ENCODE measurements at places on chromosomes 5 and 9.

- DNase-seq: no peak
These were observed 6.0 kb upstream of the SPATA31E1 start for GRCh38 chr9:87876708-87877107.

DNA sequence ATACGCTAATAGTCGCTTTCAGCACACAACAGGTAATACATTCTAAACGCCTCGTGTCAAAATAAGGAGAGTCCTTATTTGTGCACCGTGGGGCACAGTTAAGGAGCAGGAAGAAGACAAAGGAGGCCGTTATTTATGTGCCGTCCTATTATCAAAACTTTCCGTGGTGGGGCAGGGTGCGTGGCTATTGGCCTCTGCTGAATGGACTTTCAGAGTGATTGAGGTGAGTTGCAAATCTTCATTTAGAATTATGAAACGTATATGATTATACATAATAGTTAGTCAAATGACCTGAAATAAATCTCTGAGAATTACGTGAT is 833 bp downstream of the C5orf24 start:
- DNase-seq: no peak

- no peak for DNase-seq
These were observed 852.3 kb upstream of the DMAC1 start for GRCh38 chr9:8651846-8652215.

DNA sequence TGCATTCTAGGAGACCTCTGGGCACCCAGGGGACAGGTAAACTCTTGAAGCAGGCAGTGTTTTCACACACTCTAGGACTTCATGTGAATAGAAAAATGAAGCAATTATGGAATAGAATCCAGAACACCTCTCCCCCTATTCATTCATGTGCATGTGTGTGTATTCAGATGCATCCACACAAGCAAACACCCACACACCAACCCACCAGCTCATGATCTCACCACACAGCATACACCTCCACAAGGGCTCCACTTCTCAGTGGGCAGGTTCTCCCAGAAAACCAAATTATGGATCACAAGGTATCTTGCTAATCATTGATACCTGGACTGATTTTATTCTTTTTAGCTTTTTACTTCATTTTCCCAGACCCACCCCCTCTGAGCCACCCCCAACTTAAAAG is 21.2 kb upstream of the HSD17B3 start:
- no peak for DNase-seq

DNA sequence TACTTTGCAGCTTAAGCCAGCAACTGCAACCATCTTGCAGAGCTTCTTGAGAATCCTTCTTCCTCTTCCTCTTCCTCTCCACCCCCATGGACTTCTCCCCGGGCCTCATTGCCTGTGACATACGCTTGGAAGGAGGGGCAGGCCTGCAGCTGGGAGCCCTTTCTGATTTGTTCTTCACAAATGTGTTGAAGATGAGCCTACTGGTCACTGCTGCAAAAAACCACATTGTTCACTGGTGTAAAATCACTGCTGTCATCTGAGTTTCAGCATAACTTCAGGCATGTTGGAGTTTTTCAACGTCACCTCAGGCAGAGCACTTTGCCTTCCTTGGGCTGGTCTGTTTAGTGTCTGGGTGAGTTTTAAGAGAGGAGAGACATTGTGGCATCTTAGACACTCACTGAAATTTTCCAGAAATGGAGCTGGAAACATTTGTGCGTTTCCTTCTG is 7.9 kb downstream of the TJP2 start:
- DNase-seq: no peak

- no peak for DNase-seq
These were observed 37.4 kb downstream of the LHFPL2 start for GRCh38 chr5:78611126-78611605.

GRCh38 chr5:165157219-165157618 is 1651.8 kb downstream of the MAT2B start:
- DNase-seq: no peak

- DNase-seq: no peak
These were observed 6.2 kb downstream of the CEP78 start for GRCh38 chr9:78242041-78242440.

- no peak for DNase-seq
These were observed 939 bp downstream of the GOLGA1 start for GRCh38 chr9:124939944-124940343.

GRCh38 chr5:169272111-169272510 is 28.8 kb downstream of the SLIT3 start:
- DNase-seq: no peak

GRCh38 chr5:17743580-17744435 is 109.5 kb downstream of the TAF11L14 start:
- no peak for DNase-seq

GRCh38 chr9:20242510-20243189 is 379.6 kb downstream of the MLLT3 start:
- DNase-seq: no peak

GRCh38 chr5:143440448-143441115 is 37.1 kb upstream of the NR3C1 start:
- DNase-seq: no peak

DNA sequence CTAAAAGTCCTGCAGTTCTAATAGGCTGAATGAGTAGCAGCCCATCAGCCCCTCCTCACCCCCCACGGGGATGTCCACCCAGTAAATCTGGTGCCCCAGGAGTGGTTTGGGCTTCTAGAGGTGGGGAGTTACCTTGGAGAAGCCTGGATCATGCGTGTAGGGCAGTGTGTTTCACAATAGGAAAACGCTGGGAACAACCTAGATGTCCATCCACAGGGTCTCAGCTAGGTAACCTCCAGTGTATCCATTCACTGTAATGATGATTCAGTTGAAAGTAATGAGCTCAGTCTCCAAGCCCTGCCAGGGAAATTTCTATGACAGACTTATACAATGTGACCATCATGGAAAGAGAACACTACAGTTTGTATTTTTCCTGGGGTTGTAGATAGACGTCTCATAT is 51.8 kb downstream of the NDST1 start:
- DNase-seq: no peak
